Fibroblast of skin of right biceps (primary cell): ENCODE measurements at places on chromosomes 2 and 18.
A peak's percentile ranks its signal among the peaks of the same experiment; 100 is the strongest.

GRCh38 chr2:216693414-216694080 lies 1.8 kb downstream of the IGFBP5 start:
- DNase-seq = no peak

DNA sequence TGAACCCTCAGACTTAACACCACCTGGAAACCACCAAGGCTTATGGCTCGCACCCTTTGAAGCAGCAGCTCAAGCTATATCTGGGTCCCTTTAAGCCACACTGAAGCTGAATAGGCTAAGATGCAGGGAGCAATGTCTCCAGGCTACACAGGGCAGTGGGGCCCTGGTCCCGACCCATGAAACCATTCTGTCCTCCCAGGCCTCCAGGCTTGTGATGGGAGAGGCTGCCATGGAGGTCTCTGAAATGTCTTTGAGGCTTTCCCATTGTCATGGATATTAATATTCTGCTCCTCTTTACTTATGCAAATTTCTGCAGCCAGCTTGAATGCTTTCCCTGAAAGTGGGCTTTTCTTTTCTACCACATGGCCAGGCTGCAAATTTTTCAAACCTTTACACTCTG lies 608.7 kb downstream of the CNTNAP5 start:
- DNase-seq = no peak

- DNase-seq = no peak
Measured at GRCh38 chr18:61086657-61087056, 246.6 kb upstream of the CDH20 start.

DNA sequence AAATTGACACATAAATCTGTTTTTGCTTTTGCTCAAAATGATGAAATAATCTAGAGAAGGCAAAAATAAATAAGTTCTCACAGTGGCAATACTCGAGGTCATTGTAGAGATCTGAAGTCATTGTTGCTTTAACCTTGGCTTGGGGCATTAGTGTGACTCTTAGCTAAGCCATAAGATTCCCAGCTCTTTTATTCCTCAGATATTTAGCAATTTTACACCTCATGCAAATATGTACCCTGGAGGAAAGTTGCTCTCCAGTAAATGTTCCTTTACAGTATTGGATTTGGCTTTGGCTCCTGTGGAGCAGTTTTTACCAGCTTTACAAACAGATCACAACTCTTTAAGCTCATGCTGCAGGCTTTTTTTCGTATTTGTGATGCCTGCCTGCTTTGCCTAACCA lies 134.2 kb upstream of the NABP1 start:
- no peak for DNase-seq

GRCh38 chr2:120985997-120986651 lies 250.5 kb downstream of the GLI2 start:
- DNase-seq = no peak

- DNase-seq = no peak
Measured at GRCh38 chr18:47979611-47980200, 49.2 kb upstream of the SMAD2 start.

GRCh38 chr2:8525582-8526402 lies 156.1 kb upstream of the ID2 start:
- peak; percentile 24 for DNase-seq

GRCh38 chr2:108575132-108575966 lies 41.1 kb downstream of the LIMS1 start:
- DNase-seq = peak; percentile 86

DNA sequence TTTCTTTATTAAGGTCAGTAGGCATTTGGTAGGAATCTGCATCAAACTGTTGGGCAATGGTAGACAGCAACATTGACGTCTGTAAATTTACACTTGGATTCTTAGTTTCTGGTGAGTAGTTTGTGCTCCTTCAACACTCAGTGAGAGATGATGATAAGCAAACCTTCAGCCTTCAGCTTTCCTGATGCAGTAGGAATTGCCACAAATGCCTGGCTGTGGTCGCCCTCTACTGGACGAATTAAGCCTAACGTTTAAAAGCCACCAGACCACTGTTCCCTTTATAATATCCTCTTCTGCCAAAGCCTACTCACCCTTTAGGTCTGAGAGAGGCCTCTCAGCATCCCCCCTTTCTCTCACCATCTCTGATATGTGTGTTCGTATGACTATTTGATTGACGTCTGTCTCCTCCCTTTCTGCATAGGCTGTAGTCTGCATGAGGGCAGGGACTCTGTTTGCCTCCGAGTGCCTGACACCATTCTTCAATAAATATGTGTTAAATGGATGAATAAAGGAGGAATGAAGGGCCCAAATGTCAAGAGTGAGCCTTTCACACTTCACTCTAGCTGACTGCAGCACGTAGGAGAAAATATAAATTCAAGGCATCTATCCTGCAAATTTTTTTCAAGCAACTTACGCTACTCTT lies 47.0 kb upstream of the PLEKHM3 start:
- peak; percentile 49 for DNase-seq

GRCh38 chr2:207879536-207879935 lies 109.8 kb upstream of the FZD5 start:
- DNase-seq = peak; percentile 41

DNA sequence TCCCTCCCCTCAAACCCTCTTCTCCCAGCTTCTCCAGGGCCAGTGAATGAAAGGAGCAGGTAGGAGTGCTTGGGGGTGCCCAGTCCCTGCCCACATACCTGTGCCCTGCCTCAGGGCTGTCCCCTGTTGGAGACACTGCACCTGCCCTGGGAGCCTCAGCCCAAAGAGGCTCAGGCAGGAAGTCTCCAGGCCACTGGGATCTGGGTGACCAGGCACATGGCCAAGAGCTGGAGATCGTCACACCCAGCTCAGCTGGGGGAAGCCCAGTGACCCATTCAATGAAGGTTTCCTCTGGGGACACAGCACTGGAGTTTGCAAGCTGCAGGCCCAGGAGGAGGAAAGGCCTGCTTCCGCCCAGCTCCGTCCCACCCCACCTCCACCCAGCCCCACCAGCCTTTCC lies 156.4 kb downstream of the ZFP36L2 start:
- DNase-seq = no peak

GRCh38 chr2:165899311-165899710 lies 54.3 kb downstream of the TTC21B start:
- DNase-seq = no peak

GRCh38 chr2:191688934-191689695 lies 11.2 kb downstream of the NABP1 start:
- peak; percentile 91 for DNase-seq

- no peak for DNase-seq
Measured at GRCh38 chr2:161124201-161124600, 36.0 kb upstream of the TANK start.

- no peak for DNase-seq
Measured at GRCh38 chr2:144877893-144878292, 358.0 kb upstream of the ZEB2 start.

- DNase-seq = peak; percentile 44
Measured at GRCh38 chr2:64697297-64698176, 43.8 kb upstream of the SERTAD2 start.

- no peak for DNase-seq
Measured at GRCh38 chr2:170201275-170201674, 23.3 kb downstream of the MYO3B start.

GRCh38 chr18:8802017-8802672 lies 96.8 kb downstream of the MTCL1 start:
- peak; percentile 15 for DNase-seq

- DNase-seq = no peak
Measured at GRCh38 chr18:13681701-13682100, 44.7 kb downstream of the FAM210A start.

- DNase-seq = no peak
Measured at GRCh38 chr2:144117086-144117485, 402.8 kb downstream of the ZEB2 start.

GRCh38 chr18:36580266-36580665 lies 248.5 kb downstream of the TPGS2 start:
- peak; percentile 78 for DNase-seq

DNA sequence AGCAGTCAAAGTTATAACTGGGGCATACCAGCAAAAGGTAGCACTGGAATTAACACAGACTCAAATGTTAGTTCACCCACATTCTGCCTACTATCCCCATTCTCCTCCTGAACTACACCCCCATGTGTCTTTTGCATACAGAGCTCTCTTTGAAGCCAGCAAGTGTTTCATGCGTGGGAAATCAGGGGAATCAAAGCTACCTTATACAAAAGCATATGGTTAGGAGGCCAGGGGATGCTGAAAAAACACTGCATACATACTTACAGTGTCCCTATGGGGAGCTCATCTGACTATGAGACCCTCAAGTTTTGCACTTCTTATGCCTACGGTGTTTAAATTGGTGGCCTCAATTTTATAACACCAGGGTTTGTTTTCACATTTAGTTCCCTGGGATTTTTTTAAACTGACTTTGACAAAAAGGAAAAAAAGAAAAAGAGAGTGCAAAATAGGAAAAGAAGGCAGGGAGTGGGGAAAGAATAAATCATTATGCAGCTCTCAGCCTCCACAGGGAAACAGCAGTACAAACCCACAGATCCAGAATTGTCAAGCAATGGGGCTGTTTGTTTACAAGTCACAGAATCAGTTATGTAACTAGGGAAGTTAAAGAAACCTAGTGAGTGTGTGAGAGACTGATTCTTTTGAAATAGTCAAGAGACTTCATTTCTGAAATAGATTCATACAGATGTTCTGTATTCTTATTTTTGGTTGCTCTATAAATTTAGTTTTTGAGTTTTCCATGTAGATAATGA lies 20.1 kb upstream of the PPP3R1 start:
- DNase-seq = no peak

GRCh38 chr18:7684966-7685365 lies 117.8 kb downstream of the PTPRM start:
- DNase-seq = no peak

DNA sequence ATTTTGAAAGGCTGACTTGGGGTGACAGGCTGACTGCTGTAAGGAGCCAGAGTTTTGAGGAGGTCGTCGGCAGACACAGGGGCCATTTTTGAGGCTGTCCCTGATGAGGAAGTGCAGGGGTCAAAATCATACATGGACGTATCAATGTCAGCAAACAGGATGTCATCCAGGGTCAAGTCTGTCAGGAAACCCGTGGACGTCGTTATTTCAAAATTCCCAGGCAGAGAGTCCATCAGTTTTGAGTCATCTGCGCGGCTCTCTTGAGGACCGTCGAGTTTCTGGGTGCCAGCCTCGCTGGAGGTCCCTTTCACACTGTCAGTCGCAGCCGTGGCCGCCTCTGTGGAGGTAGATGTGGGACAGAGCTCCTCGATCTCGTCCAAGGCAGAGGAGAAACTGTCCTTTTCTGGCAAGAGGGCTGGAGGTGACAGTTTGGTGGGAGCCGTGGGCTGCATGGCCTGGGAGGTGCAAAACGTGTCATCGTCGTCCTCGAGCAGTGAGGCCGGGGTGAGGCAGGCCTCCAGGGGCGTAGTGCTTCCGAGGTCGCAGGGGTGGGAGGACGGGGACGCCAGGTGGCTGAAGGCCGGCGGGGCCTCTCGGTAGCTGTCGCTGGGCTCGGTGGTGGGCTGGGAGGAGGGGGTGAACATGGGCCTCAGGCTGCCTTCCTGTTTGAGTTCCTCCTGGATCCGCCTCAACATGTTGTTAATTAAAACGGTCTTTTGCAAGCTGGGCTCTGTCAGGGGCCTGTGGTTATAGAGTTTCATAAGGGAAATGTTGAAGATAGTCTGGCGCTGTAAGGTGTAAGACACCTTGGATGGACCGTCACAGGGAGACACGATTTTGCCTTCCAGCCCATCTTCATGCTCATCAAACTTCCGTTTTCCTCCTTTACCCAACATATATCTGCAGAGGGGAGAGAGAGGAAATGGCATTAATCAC lies 17.5 kb downstream of the SERTAD2 start:
- DNase-seq = no peak

DNA sequence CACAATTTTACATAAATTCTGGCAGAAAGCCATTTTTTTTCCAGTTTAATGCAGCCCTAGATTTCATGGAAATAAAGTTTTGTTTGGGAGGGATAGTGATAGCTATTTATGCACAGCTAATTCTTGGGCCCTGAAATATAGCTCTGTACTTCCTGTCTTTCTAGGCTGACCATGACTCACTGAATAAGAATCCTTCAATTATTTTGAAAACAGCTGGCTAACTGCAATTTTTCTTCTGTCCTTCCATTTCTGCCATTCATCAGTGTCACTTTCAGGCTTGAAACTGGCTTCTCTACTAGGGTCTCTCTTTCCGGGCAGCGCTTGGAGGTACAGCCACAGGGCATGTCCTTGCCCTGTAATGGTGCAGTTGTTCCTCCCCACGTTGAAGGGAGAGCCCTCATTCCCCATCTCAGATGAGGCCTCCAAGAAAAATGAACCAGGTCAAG lies 97.1 kb upstream of the TMEM178A start:
- peak; percentile 82 for DNase-seq

GRCh38 chr2:98656800-98657199 lies 48.4 kb downstream of the UNC50 start:
- DNase-seq = no peak

DNA sequence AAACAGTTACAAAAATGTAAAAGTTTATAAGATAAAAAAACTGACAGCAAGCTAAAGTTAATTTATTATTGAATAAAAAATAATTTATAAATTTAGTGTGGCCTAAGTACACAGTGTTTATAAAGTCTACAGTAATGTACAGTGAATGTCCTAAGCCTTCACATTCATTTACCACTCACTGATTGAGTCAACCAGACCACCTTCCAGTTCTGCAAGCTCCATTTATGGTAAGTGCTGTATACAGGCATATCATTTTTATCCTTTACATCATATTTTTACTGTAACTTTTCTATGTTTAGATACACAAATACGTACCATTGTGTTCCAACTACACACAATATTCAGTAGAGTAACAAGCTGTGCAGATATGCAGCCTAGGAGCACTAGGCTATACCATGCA lies 184.2 kb upstream of the LRATD1 start:
- no peak for DNase-seq

GRCh38 chr2:10536569-10537133 lies 88.5 kb upstream of the ODC1 start:
- no peak for DNase-seq

GRCh38 chr2:29841386-29842004 lies 79.9 kb downstream of the ALK start:
- peak; percentile 34 for DNase-seq

DNA sequence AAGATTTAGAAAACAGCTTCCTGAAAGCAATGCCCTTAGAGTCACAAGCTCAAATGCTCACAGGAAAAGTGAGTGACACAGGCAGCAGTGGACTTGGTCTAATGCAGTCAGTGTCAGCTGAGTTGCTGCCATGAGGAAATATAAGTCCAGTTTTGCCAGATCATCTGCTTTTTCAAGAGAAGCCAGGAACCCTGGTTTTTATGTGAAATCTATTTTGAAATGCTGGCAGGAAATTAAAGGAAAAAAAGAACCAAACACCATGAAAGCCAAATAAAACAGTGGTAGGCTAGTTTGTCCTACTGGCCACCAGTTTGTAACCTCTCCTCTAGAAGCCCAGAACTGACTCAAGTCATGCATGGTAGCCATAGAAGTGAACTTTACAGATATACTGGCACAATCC lies 109.2 kb downstream of the THADA start:
- no peak for DNase-seq

- DNase-seq = no peak
Measured at GRCh38 chr2:22487541-22487940, 897.4 kb upstream of the KLHL29 start.

GRCh38 chr18:63579616-63580015 lies 7.5 kb upstream of the SERPINB13 start:
- DNase-seq = no peak
